Fibroblast of the conjunctiva (primary cell): ENCODE measurements at places on chromosomes 5 and 9.

DNA sequence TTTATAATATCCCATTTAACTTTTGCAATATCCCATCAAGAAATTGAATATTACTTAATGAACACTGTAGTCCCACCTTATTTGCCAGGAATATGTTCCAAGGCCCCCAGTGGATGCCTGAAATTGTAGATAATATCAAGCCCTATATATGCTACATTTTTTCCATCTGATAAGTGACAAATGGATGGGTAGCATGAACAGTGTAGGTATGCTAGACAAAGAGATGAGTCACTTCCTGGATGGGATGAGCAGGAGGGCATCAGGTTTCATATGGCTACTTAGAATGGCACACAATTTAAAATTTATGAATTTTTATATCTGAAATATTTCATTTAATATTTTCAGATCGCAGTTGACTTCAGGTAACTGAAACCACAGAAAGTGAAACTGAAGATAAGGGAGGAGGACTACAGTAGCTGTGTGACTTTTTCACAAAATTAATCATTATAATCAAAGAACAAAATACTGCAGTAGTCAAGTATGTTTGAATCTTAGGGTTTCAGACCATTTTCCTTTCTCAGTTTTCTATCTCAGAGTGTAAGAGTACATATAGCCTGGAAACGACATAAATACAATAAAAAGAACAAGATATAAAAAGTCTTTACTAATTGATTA lies 636.4 kb upstream of the ARRDC3 start:
- no peak for DNase-seq

DNA sequence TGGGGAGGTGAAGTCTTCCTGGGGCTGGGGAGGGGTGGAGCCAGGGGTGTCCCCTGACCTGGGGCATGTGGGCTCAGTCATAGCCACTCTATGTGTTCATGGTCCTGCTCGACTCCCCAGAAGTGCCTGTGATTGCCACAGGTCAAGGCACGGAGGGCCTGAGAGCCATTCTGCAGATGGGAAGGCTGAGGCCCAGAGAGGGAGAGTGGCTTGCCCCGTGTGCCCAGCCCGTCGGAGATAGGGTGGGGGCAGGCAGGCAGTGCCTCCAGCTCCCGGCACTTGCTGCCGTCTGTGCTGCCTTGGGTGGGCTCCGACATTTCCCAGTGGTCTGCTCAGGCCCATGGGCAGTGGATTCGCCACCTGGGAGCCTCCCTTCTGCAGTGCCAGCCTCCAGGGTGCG lies 74.0 kb downstream of the RXRA start:
- no peak for DNase-seq

DNA sequence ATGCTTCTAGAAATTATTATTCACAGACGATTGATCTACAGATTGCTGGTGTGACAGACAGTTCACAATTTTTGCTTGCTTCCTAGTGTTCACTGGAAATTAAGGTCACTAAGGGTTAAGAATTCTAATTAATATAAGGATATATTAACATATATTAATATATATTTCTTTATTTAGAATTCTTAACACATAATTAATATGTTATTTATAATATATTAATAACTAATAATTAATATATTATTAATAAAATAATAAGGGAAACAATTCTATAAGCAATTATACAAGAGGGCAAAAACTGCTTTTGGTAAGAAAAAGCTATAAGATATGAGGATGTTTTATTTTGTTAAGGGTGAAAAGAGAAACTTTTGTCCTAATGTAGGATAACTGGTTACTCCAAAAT lies 56.3 kb downstream of the PDE6A start:
- no peak for DNase-seq

- DNase-seq: no peak
These were observed 25.4 kb upstream of the NR3C1 start for GRCh38 chr5:143428738-143429420.

DNA sequence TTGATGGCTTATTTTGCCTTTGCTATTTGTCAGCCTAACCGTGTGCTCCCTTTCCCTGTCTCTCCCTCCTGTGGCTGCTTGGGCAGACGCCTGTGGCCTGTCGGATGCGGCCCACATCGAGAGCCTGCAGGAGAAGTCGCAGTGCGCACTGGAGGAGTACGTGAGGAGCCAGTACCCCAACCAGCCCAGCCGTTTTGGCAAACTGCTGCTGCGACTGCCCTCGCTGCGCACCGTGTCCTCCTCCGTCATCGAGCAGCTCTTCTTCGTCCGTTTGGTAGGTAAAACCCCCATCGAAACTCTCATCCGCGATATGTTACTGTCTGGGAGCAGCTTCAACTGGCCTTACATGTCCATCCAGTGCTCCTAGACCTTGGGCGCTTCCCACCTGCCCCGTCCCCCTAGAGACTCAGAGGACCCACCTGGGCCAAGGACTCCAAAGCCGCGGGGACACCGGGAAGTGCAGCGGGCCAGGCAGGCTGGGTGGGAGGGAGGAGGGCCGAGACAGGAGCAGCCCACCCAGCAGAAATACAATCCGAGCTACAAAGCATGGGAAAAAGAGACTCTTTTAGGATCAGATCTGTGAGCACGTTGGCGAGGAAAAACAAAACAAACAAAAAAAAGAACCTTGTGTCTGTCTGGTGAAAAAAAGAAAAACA lies 10.6 kb downstream of the NR2F1 start:
- DNase-seq: no peak

- no peak for DNase-seq
These were observed 136.4 kb upstream of the TBC1D2 start for GRCh38 chr9:98391867-98392266.

DNA sequence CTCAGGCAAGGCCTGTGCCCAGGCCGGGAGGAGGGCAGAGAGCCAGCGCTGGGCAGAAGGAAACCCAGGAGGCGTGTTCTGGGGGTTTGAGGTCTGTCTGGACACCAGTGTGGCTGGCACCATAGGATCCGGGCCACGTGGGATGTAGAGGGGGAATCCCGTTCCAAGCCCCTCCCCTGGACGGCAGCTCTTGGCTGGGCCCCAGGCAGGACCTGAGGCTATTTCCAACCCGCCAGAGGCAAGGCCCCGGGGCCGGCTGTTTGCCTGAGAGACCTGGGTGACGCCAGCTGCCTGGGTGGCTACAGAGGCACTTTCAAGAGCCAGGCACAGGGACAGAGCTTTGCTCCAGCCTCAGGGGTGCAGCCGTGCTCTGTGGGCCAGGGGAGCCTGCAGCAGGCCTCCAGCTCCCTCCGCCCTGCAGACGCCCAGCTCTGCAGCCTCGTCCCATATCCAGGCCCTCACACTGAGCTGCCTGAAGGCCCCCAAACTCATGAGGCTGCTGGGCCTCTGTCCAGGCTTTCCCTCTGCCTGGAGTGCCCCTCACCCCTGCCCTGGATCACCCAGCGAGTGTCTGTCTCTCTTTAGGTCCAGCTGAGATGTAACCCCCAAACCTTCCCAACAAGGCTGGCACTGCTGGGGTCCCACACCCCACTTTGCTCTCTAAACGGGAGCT lies 56.6 kb upstream of the EGFL7 start:
- DNase-seq: no peak

DNA sequence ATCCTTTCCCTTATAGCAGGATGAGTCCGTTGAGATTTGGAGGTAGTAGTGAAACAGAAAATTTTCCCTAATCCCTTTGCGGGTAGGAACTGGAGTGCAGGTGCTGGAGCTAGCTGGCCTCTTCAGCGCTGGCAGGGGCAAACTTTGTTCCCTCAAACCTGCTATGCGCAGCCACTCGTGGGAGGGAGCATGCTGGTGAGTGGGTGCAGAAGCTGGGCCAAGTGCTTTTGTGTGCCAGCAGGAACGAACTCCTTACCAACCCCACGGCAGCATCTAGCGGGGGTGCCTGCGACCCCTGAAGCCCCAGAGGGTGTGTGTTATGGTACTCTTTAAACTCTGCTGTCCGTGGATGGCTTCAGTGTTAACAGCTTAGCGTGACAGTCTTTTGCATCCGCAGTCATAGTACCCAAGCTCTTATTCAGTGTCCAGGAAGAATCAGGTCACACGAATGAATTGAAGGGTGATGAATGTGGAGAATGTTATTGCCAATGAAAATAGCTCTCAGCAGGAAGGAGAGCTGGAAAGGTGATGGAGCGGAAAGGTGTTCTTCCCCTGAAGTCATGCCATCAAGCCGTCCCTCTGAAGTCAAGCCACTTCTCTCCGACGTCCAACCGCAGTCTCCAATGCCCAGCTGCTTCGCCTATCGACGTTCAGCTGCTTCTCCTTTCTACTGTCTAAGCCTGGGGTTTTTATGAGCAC lies 1445.1 kb upstream of the CDH9 start:
- no peak for DNase-seq

GRCh38 chr9:92808726-92809451 lies 44.3 kb upstream of the BICD2 start:
- peak; percentile 36 for DNase-seq

DNA sequence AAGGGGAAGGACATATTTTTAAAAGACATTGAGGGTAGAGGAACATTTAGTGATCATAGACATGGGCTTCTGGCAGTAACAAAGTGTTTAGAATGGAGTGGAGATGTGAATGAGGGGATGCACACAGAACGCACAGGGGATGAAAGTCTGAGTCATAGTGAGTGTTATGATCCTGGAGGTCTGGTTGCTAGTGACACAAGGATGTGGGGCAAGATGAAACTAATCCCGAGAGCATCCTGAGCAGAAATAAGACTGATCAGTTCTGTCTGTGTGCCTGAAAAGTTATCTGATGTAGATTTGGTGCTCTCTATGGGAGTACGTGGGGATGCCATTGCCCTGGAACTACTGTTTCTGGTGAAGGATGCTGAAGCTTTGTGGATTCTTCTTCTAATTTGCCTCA lies 141.1 kb downstream of the CHSY3 start:
- no peak for DNase-seq

DNA sequence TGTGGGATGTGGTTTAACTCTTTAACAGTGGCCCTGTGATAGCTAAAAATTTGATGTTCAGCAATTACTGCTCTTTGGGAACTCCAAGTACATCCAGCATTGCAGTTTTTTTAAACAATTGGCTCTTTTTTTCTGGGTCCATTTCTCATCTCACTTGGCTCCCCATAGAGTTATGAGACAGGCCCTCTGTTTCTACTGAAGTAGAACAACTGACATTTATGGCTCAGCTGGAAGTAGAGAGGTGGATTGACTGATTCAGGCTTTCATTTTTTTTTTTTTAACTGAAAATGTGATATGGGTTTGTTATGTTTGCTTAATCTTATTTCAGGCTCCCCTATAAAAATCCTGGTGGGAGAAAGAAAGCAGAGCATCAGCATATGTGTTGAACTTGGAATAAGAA lies 96.6 kb upstream of the CD180 start:
- DNase-seq: no peak

- no peak for DNase-seq
These were observed 132.4 kb downstream of the DAB2IP start for GRCh38 chr9:121783521-121784507.

DNA sequence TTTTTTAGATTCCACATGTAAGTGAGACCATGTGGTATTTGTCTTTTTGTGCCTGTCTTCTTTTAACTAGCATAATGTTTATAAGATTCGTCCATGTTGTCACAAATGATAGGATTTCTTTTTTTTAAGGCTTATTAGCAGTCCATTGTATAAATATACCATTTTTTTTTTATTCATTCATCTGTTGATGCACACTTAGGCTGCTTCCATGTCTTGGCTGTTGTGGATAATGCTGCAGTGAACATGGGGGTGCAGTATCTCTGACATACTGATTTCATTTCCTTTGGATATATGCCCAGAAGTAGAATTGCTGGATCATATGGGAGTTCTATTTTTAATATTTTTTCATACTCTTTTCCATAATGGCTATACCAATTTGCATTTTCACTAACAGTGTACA lies 48.7 kb downstream of the KIAA1958 start:
- DNase-seq: no peak

DNA sequence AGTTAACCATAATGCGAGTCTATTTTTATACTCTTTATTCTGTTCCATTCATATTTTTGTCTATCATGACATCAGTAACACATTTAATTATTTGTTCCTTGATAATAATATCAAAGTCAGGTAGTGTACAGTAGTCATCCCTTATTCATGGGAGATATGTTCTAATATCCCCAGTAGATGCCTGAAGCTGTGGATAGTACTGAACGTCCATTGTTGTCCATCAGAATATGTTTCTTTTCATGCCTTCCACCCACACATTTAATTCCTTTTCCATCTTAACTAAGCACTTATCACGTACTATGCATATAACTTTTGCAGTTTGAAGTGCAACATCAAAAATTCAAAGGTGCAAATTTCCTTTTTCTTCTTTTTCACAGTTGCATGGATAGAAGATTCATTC lies 53.6 kb downstream of the FER start:
- DNase-seq: no peak
